ENCODE measurements at places on chromosomes 3 and 15.
A peak's percentile ranks its signal among the peaks of the same experiment; 100 is the strongest.

GRCh38 chr3:185933374-185934173 is 4.2 kb downstream of the TRA2B start:
- DNase-seq, result no peak

- DNase-seq, result no peak
These were observed 844 bp downstream of the NR2F2 start for GRCh38 chr15:96331144-96331944.

DNA sequence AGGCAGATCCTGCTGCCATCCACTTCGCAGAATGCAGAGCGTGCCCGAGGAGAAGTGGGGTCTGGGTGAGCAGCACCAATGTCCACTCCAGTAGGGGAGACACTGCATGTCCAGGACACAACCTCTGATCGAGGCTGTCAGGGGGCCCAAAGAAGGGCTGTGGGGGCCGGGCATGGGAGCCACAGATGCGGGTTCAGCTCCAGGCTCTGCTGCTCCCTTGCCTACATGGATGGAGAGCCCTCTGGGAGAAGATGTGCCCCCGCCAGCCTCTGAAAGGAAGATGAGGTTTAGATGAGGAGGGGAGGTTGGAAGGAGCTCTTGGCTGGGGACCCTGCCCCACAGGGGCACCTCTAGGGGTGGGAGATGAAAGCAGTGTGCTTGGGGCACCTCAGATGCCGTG is 75.4 kb downstream of the KLF13 start:
- DNase-seq, result no peak

GRCh38 chr3:194076475-194076874 is 59.5 kb upstream of the HES1 start:
- DNase-seq, result no peak

- DNase-seq, result no peak
These were observed 285.1 kb upstream of the STAC start for GRCh38 chr3:36095238-36095637.

GRCh38 chr15:57090496-57090859 is 172.0 kb downstream of the TCF12 start:
- no peak for DNase-seq

DNA sequence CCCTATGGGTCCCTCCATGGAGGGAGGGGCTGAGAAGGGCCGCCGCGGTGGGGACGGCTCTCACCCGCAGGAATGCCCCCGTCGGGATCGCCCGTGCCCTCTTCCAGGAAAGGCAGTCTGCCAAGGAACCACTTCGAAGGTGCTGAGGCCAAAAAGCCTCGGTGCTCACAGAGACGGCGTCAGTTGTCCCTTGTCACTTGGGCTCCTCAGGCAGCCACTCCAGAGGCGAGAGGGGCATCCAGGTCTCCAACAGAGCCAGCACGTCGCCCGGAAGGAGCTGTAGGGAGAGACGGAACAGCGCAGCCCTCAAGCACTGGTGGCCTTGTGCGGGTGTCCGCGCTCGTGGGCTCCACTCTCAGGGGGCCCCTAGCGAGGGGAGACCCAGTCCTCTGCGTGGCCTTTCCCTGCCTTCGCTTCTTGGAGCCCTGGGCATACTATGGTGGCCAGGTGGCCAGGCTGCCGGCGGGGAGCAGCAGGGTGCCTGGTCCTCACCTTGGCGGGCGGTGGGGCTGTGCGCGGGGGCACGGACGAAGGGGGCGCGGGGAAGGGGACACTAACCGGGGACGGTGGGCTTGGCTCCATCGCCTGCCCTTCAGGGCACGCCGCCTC is 994 bp downstream of the MESP1 start:
- no peak for DNase-seq

GRCh38 chr15:83204697-83205096 is 2.9 kb downstream of the HDGFL3 start:
- DNase-seq, result no peak

DNA sequence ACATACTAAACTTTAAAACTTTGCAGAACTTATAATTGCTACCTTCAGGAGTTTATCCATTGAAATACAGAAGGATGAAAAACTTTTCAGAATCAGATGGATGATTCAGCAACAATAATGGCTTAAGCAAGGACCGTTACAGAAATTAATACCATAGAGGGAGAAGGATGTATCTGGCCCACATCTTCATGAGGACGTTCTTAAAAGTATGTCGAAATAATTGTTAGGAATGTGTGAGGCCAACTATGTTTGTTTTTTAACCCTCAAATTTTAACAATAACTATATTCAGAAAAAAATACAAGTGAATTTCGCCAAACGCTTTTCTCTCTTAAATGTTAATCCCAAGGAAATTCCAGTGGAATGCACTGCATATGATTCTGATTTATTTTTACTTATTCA is 105.2 kb upstream of the EPHA3 start:
- DNase-seq, result no peak

DNA sequence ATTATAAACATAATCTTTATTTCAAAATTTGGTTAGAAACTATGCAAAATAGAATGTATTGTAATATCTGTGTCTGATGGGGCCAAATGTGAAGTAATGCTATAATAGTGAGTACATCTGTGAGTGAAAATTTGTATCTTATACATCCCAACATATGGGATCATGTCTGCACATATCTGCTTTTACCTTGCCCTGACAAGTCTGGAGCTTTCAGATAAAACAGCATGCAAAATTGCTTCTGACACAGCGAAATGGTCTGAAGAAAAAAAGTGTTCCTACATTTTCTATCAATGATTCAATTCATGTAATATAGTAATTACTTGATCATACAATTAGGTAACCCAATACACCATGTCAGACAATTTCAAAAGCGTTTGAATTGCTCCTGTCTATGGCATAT is 58.1 kb upstream of the P3H2 start:
- DNase-seq, result no peak

GRCh38 chr3:152084441-152085158 is 184.1 kb upstream of the MBNL1 start:
- DNase-seq, result no peak

DNA sequence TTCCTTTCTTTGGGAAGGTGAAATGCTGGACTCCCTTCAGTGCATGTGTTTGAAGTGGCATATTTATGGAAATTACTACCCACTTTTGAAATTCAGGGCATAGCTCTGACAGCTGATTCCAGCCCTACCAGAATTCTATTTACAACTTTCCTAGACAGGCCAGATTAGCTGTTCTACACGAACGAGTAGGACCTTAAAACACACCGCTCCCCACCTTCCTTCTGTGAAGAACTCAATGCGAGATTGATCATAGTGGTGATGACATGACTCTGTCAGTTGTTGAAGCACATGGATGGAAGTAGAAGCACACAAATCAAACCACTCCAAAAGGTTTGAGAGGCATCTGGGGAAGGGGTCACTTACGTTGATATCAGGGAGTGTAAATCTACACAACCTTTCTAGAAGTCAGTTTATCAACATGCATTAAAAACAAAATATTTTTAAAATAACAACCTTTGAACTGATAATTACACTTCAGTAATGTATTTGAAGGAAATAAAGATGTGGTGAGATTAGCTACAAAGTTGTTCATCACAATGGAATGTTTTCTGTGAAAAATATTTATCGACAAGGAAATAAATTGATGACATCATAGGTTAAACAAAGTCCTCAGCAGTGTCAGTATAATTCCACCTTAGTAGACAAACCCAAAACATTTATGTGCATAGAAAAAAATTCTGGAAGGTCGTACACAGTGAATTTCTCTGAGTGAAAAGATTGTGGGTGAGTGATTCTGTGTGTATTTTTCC is 29.8 kb downstream of the RARB start:
- no peak for DNase-seq

DNA sequence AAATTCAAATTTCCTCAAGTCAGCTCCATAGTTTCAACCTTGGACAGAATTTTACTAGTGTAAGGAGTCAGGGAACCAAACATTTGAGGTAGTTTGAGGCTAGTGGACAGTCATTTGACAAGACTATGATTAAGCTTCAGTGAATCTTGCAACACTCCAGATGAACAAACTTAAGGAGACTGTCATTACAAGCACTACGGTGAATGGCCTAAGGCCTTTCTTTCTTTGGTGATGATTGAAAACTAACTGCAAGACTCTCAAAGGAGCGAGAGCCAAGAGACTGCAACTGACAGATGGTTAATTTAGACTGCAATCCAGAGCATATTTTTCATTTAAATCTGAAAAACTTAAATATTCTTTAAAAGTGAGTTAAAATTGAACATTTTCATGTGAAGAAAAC is 272.3 kb upstream of the NECTIN3 start:
- no peak for DNase-seq

DNA sequence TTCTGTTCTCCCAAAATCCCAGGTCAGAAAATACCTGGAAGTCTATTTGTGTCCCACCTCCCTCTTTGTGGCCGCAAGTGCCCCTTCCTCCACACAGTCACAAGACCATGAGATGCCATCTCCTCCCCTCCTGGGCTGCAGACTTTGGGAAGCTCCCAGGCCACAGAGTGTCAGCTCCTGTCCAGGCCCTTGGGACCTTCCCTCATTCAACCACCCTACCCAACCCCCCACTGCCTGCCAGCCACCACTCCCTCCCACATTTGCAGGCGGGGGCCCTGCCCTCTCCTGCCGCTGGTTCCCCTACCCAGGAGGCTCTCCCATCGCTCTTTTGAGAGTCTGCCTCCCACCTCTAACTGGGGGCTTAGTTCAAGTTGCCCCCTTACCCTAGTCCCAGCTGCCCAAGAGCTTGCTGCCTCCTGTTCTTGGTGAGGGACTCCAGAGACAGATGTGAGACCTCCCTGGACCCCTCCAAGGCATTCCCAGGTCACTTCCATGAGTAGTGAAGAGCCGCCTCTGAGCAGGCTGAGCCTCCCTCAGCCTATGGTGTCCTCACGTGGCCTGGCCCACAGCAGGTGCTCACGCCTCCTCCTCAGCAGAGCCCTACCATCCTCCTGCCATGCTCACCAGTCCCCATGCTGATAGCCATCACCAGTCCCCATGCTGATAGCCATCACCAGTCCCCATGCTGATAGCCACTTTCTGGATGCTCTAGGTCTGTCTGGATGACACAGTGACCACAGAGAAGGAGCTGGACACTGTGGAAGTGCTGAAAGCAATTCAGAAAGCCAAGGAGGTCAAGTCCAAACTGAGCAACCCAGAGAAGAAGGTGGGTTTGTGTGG is 15.9 kb upstream of the STAB1 start:
- no peak for DNase-seq

DNA sequence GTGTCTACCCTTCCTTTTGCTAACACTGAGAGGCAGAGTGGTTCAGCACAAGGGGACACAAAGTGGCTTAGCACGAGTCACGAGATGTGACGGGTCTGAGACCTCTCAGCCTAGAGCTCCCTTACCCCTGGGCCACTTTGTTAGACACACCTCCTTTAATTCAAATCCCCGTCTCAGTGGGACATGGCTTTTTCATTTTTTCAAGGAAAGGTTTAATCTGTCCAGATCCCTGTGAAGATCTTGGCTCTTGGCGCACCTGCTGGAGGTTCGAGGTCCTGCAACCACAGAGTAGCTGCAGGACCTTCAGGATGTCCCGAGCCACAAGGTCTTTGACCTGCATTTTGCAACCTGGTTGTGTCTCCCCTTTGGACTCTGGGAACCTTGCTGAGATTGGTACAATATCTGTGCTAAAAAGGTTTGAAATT is 52.0 kb downstream of the LPP start:
- DNase-seq, result no peak

DNA sequence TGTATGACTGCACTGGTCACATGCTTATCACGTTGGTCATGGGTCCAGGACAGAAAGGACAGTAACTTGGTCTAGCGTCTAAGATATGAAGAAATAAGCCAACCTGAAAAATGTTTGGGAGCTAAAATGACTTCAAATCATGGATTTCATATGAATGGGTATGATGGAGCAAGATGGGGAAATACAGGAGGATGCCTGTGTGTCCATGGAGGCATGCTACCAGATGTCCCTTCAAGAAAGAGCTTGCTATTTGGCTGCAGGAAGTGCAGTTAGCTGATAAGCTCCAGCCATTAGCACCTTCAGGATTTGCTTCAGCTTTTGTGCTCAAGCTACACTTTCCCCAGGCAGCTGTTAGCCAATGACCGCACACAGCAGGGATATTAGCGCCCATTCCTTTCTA is 164.6 kb upstream of the THBS1 start:
- DNase-seq, result no peak

- no peak for DNase-seq
These were observed 33.9 kb upstream of the KIF23 start for GRCh38 chr15:69380100-69380725.

DNA sequence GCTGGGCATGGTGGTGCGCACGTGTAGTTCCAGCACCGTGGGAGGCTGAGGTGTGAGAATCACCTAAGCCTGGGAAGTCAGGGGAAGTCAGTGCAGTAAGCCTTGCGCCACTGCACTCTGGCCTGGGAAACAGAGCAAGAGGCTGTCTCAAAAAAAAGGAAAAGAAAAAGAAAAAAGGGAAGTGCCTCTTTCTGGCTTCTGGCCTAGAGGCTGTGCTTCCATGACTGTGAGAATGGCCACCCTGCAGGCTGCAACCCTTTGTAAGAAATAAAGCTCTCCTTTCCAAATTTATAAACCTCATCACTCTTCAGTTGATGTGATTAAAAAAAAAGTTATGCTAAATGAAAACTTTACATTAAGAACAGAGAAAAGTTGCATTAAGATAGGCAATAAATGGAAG is 774.3 kb downstream of the TUSC7 start:
- no peak for DNase-seq

DNA sequence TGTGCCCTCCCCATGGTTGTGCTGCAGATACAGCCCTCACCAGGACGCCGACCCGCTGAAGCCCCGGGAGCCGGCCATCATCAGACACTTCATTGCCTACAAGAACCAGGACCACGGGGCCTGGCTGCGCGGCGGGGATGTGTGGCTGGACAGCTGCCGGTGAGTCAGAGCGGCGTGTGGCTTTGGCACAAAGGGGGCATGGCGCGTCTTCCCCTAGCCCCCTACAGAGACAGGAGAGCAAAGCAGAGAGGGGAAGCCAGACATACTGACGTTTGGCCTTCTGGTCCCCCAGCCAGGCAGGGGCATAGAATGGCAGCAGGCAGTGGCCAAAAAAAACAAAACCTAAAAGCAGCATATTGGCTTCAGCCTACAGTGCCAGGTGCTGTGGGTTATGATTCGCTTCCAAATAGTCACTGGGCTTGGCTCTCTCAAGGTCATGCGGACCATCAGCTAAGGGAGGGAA is 64.0 kb downstream of the MESD start:
- peak; percentile 95 for DNase-seq

DNA sequence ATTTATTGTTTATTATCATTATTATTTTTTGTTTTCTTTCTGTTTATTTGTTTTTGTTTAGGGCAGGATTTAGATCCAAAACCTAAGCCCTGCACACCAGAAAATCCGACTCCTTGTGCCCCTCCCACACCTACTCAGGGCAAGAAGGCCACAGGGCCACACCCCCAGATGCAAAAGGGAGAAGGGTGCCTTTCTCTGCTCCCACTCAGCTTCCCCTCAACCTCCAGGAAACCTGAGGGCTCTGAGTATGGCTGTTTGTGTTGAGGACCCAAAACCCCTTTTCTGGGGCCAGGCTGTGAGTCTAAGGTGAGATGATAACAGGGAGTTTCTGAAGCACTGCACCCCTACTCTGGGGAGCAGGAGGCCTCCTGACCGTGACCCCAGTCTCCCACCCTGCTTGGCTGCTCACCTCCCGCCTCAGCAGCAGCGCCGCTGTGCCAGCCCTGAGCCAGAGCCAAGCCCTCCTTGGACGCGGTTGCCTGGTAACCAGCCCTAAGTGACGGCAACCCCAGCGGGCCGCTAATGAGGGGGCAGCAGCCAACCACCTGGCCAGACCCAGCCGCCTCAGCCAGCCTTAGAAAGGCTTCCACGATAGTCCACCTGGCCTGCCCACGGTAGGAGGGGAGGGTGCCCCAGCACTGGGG is 6.4 kb upstream of the C15orf39 start:
- DNase-seq, result no peak

- no peak for DNase-seq
These were observed 10.9 kb downstream of the MESP1 start for GRCh38 chr15:89740137-89740536.

Data from chondrocyte (in vitro differentiated cells).